H4 (cell line): ENCODE measurements at places on chromosomes 4 and X. TPM values are rescaled to one million over a fixed set of nuclear protein-coding genes. Genes with fewer than 3 reads are reported as not detected.

Gene SLC26A1
- total RNA-seq = 0.10 TPM in 1 of 2 replicates, not detected in the other

DNA sequence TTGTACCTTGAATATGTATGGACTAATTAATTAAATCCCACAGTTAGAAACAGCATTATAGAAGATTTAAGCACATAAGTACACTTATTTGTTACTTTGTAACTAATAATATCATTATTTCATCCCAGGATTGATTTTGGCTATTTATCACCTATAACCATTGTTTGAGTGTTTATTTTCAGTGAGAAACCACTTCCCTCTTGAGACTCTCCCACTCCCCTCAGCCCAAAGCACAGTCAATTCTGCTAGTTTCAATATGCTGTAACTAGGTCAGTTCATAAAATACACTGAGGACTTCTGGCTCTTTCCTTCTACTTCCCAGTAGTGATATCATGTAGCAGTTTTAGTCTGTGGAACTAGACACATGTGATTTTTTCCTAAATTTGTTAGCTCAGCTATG lies 16.3 kb downstream of the OFD1 start:
- no peak for DNase-seq

GRCh38 chrX:107204068-107204605 lies 2.1 kb downstream of the NUP62CL start:
- DNase-seq = no peak

DNA sequence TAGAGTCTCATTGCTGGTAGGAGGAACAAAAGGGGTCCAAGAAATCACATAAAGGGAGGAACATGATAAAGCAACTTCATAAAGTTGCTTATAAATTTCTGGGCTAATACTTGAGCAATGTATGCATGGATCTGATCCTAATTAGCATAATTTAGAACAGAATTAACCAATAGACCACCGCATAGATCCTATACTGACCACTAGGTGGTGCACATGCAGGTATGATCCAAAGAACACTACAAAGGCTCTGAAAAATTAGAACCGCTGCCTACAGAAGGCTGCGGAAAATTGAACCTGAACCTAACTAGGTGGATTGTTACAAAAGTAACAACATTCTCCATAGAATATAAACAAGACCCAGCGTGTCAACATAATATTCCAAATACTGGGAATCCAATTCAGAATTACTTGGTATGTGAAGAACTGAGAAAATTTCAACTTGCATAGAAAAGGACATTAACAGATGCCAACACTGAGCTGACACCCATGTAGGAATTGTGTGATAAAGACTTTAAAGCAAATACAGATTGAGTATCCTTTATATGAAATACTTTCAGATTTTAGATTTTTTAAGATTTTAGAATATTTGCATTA lies 23.3 kb downstream of the BRCC3 start:
- DNase-seq = peak; percentile 13

DNA sequence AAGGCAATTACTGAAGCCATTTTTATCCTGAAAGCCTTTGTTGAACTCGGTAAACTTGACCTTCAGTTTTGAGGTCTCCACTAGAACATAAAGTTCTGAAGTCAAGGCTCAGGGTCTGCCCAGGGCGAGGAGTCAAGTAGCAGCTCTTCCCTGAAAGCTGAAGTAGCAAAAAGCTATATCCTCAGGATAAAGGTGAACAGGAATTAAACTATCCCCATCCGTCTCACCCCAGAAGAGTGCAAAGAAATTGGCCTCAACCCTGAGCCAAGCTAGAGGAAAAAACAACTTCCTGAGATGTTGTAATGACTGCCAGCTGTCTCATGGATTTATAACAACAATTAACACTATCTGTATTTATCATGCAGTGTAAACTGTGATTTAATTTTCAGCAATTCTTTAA lies 590.8 kb downstream of the SPRY1 start:
- no peak for DNase-seq
